IPS-NIHi11 (cell line): ENCODE measurements at places on chromosomes 1 and 21.

DNA sequence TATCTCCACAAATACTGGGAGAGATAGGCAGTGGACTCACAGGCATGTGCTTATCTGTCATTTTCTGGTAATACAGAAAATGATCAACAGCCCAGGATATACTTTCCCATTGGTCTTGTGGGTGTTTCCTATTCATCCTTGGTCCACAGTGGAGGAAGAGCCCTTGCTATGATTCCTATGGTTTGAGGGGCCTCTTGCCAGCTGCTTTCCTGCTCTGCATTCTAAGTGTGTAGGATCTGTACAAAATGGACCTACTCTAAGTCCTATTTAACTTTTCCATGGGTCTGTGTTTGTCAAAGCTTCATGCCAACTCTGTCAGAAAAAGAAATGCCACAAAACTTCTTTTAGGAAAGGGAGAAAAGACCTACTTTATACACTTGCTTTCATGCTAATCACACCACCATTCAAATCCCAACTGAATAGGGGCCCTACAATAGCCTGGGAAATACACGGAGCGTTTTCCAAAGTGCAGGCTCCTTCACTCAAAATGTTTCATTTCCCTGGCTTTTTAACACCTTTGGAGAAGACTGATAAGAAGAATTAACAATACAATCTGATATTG, 16.4 kb downstream of the PLPP3 start:
- DNase-seq = no peak

DNA sequence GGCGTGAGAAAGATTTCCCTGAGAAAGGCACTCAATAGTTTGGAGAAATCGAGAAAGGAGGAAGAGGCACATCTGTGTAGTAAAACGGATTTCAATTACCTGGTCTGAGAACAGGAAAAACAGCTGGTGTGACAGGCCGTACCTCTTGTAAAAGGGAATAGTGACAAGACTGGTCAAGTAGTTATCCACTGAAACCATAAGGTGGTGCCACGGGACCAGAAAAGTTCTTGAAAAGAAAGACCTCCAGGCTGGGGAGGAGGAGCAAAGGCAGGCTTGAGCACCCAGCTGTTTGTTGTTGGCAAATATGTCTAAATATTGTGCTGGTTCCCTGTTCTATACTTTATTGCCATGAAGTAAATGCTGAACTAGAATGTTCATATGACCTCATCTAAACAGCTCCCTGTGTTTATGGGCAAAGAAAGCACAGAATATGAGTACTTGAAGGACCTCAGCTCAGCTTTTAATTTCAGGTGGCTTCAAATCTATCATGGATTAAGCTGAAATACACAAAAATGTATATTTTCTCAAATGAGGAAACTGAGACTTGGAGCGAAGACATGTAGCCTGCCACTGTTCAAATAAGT, 4.0 kb downstream of the HAO2 start:
- DNase-seq = peak; percentile 70

DNA sequence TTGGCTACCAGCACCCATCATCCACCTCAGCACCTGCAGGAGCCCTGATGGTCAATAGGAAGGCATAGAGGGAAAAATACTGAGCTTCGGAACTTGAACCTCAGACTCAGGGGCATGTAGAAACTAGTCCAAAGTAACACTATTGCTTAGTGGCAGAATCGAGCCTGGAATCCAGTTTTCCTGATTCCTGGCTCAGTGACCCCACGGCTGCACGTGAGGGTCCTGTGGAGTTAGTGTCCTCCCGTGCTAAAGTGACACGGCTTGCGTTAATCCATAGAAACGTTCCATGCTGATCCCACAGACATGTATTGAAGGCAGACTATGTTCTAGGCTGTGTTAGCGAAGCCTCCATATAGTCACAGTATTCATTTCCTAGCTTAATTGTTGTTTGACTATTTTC, 747.0 kb upstream of the TPTE start:
- DNase-seq = no peak

DNA sequence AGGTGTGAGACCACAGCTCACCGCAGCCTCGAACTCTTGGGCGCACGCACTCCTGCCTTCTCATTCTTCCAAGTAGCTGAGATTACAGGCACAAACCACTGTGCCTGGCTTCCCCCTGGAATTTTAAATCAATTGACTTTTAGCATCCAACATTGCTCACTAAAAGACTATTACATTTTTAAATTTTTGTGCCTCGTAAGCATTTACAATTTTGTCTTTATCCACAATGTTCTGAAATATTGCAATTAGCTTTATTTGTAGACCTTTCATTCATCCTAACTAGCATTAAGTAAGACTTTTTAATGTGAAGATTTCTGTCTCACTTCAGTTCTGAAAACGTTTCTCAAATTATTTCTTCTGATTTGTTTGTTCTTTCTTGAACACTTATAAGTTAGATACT, 122.9 kb downstream of the HFM1 start:
- no peak for DNase-seq

- peak; percentile 36 for DNase-seq
Observed at GRCh38 chr1:1988061-1988945, 15.3 kb downstream of the CFAP74 start.

DNA sequence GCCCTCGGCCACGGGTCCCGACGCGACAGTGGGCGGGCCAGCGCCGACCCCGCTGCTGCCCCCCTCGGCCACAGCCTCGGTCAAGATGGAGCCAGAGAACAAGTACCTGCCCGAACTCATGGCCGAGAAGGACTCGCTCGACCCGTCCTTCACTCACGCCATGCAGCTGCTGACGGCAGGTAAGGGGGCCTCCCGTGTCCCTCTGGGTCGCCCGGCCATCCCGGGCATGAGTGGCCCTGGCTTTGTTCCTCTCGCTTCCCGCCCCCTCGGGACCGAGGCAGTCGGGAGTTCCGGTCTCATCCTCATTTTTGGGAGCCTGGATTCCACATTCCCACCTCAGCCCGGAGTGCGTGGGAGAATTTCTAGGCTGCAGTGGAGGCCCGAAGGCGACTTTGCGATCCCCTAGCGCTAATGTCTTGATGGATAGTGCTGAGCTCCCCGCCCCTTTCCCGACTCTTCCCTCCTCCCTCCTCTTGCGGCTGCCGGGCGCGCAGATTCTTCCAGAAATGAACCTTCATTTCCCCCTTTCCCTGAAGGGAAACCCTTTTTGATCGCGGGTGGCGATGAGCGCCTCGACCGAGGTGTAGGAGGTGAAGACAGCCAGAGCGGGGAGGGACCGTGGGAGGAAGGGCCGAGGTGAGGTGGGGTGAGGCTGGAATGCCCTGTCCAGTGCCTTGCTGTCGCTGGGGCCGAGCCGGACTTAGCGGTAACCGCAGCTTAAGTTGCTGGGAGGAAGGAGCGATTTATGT, 705 bp downstream of the KHDRBS1 start:
- DNase-seq = peak; percentile 60

DNA sequence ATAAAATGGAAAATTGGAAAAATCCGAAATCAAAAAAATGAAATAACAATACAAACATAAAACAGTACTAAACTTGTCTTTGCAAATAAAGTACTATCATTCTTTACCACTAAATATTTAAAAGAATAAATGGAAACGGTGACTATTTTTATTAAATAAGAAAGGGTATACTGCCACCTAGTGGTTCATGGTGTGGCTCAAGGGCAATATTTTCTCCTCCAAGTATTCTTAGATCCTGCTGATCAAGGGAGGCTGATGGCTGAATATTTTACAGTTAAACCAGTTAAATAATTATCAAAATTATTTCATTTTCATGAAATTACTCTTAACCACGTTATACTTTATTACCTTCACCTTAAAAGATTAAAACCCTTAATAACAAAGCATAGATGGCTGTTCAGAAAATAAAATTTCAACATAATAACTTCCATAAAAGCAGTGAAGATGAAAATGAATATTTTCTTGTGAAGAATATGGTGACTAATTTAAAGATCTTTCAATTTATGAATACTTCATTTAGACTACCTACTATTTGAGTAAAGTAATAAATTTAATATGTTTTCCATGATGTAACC, 1793.9 kb downstream of the NCAM2 start:
- DNase-seq = peak; percentile 23

DNA sequence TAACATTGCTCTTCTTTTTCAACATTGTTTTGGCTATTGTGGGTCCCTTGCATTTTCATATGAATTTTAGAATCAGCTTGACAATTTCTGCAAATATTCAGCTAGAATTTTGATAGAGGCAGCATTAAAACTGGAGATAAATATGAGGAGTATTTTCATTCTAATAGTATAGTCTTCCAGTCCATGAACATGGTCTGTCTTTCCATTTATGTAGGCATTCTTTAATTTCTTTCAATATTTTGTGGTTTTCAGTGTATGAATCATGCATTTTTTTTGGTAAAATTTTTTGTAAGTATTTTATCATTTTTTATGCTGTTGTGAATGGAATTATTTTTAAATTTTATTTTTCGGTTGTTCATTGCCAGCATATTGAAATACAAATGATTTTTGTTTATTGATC, 97.2 kb downstream of the DNAH14 start:
- no peak for DNase-seq

DNA sequence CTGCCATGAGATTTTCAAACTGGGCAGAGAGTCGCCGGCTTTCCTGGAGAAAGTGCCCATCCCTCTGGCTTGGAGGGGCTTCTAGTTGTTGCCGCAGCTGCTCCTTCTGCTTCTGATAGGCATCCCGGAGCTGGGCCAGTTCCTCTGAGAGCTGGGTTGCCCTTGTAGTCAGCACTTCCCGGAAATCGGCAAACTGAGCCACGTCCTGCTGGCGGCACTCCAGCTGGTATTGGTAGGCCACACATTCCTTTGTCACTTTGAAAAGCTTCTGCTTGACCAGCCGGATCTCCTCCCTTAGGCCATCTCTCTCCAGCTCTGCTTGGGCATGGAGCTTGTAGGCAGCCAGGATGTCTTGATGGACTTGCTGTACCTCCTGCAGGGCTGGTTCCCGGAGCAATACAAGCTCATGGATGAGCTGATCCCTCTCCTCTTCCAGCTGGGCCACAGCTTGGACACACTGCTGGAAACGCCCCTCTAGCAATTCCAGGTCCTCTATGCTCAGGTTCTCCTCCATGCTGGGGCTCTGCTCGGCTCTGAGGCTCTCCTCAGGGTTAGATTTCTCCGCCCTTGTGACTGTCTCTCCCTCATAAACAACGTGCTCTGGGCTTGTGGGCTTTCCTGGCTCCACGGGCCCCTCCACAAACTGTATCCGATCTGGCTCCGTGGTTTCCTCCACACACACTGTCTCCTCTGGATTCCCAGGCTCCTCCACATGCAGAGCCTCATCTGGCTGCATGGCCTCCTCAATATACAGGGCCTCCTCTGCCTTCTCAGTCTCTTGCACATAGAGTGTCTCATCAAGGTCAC, 7.3 kb downstream of the SYNC start:
- no peak for DNase-seq

DNA sequence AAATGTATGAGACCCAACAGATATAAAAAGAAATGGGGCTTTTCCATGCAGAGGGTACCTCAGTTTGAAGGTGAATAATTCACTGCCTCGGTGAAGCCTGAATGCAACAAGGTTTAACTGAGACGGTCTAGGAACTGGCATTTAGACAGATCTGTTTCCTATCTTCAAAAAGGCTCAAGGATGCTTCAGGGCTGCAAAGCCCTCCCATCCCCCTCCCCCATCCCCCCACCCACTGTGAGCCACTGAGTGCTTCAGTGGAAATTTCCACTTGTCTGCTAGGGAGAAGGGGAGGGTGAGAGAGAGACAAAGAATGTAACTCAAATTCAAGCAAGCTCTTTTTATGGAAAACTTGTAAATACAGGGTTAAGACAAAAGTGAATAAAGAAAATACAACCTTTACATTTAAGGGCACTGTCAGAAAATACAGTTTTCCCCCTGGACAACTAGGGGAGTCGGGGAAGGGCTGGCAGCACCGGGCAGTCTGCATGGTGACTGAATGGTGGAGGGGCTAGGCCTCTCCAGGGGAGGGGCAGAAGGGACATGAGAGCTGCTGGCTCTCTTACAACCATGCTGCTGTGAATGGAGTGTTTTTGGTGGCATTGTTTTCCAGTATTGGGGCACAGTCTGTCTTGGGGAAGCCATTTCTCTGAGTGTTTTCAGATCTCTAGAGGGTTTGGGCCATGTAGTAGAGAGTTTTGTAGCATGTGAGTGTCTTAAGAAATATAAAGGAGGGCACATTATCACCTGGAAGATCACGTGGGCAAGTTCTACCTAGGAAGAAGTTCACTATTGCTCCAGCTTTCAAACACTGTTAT, 56.7 kb downstream of the MRPS6 start:
- peak; percentile 52 for DNase-seq

DNA sequence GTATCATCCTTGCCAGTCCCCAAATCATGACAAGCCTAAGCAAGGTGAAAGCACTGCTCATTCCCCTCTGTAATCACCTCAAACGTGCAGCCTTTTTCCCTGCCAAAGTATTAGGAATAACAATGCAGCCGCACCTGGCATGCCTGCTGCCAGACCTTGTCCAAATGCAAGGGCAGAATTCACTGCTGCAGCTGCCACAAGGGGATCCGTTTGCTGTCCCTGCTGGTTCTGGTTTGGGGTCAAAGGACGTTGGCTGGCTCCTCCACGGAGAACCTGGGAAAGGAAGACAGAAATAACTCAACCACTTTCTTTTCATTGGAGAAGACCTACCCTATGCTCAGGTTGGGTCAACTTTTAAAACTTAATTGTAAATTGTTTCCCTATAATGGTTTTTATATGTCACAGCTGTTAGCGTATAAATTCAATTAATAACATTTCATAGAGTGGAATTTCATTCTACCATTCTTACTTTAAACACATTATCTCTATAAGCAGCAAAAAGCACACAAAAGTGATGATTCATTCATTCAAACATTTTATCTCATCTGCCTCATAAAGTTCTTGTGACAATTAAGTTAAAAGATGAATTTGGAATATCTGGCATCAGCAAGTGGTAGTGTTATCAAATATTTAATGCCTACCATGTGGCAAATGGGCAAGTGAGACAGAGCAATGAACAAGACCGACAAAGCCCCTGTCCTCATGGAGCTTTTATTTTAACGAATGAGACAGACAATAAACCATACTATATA, 59.8 kb upstream of the SDC3 start:
- no peak for DNase-seq

- DNase-seq = no peak
Observed at GRCh38 chr1:183776731-183777130, 28.2 kb upstream of the RGL1 start.

- DNase-seq = no peak
Observed at GRCh38 chr1:231057410-231057809, 17.4 kb upstream of the FAM89A start.
